Activated naive CD8-positive, alpha-beta T cell treated with anti-CD3 and anti-CD28 coated beads, Interleukin-2, amount 50 U/mL, for 24 hours (primary cell): ENCODE measurements at places on chromosomes 6 and 20.
A peak's percentile ranks its signal among the peaks of the same experiment; 100 is the strongest.

GRCh38 chr20:8438748-8439147 lies 306.7 kb downstream of the PLCB1 start:
- H3K4me1 ChIP-seq, result no peaks in the 10 kb centered on the region
- no peak overlapping the region for H3K4me3 ChIP-seq
- H3K27ac ChIP-seq, result no peak overlapping the region
- no peaks in the 10 kb centered on the region for H3K27me3 ChIP-seq
- no peak for DNase-seq

- H3K36me3 ChIP-seq, result no peaks in the 10 kb centered on the region
- no peak for DNase-seq
- H3K27me3 ChIP-seq, result no peaks in the 10 kb centered on the region
These were observed 18.0 kb upstream of the DEFB129 start for GRCh38 chr20:208942-209566.

DNA sequence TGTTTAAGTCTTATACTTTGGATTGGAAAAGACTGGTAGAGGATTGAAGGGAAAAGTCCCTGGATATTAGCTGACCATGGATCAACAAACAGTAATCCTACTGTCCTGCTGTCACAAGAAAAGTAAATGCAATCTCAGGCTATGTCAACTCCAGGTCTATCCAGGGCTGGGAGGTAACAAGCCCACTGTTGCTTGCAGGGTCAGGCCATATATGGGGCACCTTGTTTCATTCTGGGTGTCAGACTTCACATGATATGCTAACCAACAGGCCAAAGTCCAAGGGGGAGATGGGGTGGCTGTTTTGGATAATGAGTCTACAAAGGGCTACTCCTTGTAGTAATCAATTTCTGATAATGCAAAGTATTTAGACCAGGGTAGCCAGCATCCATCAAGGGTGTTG lies 30.7 kb downstream of the KCNK5 start:
- DNase-seq, result no peak
- no peak overlapping the region for H3K4me3 ChIP-seq
- H3K36me3 ChIP-seq, result peaks cover 36% of the 10 kb centered on the region
- no peak overlapping the region for H3K27ac ChIP-seq
- no peaks in the 10 kb centered on the region for H3K27me3 ChIP-seq
- peaks cover 15% of the 10 kb centered on the region for H3K4me1 ChIP-seq

DNA sequence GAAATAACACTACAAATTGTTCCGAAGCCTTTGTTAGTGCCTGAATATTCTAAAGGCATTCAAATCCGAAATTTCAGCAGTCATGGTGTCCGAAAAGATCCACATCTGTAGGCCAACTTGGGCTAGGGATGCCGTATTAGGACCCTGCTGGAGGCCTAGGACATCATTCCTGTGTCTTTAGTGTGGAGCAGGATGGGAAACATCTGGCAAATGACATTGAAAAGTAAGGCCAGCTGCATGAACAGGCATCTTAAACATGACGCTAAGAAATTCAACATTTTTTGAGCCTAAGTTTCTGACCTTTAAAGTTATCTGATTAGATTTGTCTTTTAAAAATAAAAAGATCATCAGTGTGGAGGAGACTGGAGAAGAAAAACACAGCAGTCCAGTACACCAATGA lies 91.3 kb downstream of the MYLK4 start:
- peaks cover 3% of the 10 kb centered on the region for H3K27me3 ChIP-seq
- peaks cover 12% of the 10 kb centered on the region for H3K4me1 ChIP-seq
- no peak for DNase-seq
- H3K4me3 ChIP-seq, result no peak overlapping the region
- no peak overlapping the region for H3K27ac ChIP-seq
- no peaks in the 10 kb centered on the region for H3K36me3 ChIP-seq

- DNase-seq, result no peak
- H3K27me3 ChIP-seq, result no peaks in the 10 kb centered on the region
- no peaks in the 10 kb centered on the region for H3K36me3 ChIP-seq
- H3K27ac ChIP-seq, result no peak overlapping the region
- no peaks in the 10 kb centered on the region for H3K4me1 ChIP-seq
- H3K4me3 ChIP-seq, result no peak overlapping the region
These were observed 594.2 kb upstream of the CHD6 start for GRCh38 chr20:42212391-42212790.

- H3K27ac ChIP-seq, result no peak overlapping the region
- H3K4me3 ChIP-seq, result no peak overlapping the region
- no peaks in the 10 kb centered on the region for H3K36me3 ChIP-seq
- H3K4me1 ChIP-seq, result no peaks in the 10 kb centered on the region
- H3K27me3 ChIP-seq, result peaks cover 2% of the 10 kb centered on the region
These were observed 22.2 kb downstream of the PTPRK start for GRCh38 chr6:128498234-128498633.

- no peak for DNase-seq
- peaks cover 46% of the 10 kb centered on the region for H3K4me1 ChIP-seq
- peaks cover 29% of the 10 kb centered on the region for H3K36me3 ChIP-seq
- H3K27ac ChIP-seq, result no peak overlapping the region
These were observed 26.2 kb downstream of the ATXN1 start for GRCh38 chr6:16735014-16735413.

GRCh38 chr6:91694016-91694654 lies 1107.3 kb upstream of the MAP3K7 start:
- H3K36me3 ChIP-seq, result no peaks in the 10 kb centered on the region
- H3K4me1 ChIP-seq, result no peaks in the 10 kb centered on the region
- DNase-seq, result no peak
- no peak overlapping the region for H3K27ac ChIP-seq
- no peak overlapping the region for H3K4me3 ChIP-seq

DNA sequence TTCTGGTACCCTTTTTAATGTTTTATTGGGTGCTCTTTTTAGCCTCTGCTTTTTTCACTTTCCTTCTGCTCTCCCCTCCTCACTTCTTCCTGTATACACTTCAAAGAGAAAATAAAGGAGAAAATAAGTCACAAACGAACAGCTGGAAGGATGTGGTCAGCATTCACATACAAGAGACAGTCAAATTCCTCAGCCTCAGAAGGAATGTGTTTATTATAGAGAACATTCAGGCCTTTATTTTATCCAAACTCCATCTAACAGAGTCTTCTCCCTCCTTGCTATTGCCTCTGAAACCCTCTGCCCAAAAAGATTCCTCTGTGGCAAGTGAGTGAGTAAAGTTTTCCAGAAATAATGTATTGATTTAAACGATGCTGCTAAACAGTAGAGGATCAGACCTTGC lies 490.4 kb downstream of the FRK start:
- H3K27me3 ChIP-seq, result no peaks in the 10 kb centered on the region
- DNase-seq, result no peak
- no peaks in the 10 kb centered on the region for H3K4me1 ChIP-seq
- H3K27ac ChIP-seq, result no peak overlapping the region
- H3K36me3 ChIP-seq, result no peaks in the 10 kb centered on the region

DNA sequence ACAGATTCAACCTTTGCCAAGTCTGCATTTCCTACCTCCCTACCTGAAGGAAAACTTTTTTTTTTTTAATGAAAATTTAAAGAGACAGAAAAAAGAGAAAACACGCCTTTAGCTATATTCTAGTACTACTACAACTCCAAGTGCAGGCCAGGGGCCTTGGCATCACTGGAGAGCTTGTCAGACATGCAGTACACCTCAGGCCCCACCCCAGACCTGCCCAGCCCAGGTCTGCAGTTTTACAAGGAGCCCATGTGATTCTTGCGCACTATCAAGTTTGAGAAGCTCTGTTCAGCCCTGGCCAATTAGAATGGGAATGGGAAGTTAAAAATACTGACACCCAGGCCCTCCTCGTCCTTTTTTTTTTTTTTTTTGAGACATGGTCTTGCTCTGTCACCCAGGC lies 85.0 kb downstream of the NFATC2 start:
- H3K27me3 ChIP-seq, result no peaks in the 10 kb centered on the region
- peaks cover 53% of the 10 kb centered on the region for H3K36me3 ChIP-seq
- H3K27ac ChIP-seq, result peak overlapping the region; percentile 76
- peaks cover 38% of the 10 kb centered on the region for H3K4me1 ChIP-seq
- H3K4me3 ChIP-seq, result no peak overlapping the region

DNA sequence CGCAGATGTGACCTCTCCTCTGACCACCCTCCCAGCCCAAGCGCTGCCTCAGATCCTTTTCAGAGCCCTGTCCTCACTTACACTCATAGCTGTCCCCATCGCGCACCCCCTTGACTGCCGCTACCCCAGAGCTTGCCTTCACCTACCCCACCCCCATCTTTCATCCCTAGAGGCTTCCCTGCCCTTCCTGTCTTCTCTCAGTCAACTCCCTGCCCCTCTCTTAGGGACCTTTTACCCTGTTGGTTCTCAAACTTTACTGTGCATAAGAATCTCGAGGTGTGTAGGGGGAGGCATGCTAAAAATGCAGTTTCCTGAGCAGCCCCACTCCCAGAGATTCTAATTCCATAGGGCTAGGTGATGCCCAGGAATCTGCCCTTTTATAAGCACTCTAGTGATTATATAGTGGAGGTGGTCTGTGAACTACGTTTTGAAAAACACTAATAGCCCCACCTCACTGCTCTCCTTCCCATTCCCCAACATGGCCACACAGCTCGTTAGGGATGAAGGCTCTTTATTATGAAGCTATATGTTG lies 725 bp downstream of the TM9SF4 start:
- peak overlapping the region; percentile 87 for H3K4me3 ChIP-seq
- no peaks in the 10 kb centered on the region for H3K27me3 ChIP-seq
- H3K27ac ChIP-seq, result peak overlapping the region; percentile 99
- peaks cover 40% of the 10 kb centered on the region for H3K4me1 ChIP-seq

DNA sequence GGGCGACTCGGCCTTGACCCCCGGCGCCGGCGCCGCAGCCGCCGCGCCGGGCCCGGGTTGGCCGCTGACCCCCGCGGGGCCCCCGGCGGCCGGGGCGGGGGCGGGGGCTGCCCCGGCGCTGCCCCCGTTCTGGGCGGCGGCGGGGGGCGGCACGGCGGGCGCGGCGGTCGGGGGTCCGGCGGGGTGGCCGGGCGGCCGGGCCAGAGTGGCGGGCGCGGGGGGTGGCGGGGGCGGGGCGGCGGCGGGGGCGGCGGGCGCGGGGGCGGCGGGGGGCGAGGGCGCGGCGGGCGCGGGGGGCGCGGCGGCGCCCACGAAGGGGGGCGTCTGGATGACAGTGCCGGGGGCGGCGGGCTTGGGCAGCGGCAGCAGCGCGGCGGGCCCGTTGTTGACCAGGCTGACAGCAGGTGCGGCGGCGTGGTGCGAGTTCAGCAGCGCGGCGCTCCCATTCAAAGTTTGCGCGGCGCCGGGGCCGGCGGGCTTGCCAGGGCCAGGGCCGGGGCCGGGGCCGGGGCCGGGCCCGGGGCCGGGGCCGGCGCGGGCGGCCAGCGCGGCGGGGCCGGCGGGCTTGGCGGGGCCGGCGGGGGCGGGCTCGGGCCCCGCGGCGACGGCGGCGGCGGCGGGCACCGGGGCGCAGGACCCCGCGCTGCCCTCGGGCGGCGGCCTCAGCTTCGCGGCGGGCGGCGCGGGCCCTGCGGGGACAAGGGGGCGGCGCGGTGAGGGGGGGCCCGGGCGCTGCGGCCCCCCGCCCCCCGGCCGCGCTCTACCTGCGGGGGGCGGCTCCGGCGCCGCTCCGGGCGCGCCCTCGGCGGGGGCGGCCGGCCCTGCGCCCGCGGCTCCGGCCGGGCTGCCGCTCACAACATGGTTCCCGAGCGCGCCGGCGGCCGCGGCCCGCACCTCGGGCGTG lies 659 bp downstream of the TAF4 start:
- H3K27ac ChIP-seq, result no peak overlapping the region
- H3K36me3 ChIP-seq, result peaks cover 4% of the 10 kb centered on the region
- peak; percentile 22 for DNase-seq
- peak overlapping the region; percentile 76 for H3K4me3 ChIP-seq

DNA sequence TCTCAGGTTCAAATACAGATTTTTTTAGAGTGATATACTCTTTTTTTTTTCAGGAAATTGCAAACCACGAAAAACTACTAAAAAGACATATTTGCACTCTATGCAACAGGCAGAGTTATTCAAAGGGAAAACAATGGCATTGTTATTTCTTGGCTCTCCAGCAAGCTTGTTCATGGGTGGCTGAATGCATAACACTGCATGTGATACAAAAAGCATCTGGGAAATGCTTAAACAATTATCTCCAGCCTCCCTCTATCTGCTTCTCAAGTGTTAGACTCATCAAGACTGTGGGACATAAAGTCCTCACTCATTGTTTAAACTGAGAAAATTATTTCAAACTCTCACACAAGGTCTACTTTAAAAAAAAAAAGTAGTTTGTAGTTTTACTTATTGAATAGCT lies 7.3 kb upstream of the COL12A1 start:
- no peak overlapping the region for H3K4me3 ChIP-seq
- DNase-seq, result no peak
- peaks cover 45% of the 10 kb centered on the region for H3K27me3 ChIP-seq

DNA sequence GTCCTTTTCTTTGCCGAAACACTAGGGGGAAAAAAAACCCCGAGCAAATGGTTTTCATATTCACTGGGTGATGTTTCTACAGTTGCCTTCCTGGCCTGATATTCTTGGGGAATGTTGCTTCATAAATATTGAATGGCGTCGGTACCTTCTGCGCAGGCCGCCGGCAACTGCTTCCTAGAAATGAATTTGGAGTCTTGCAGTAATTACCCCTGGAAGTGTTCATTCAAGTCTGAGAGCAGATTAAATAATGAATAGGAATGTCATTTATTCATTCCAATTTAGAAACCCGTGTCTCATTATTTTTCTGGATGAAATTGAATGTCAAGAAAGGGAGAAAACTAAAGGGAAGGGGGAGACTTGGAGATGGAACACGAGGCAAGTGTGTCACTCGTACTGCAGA lies 179.4 kb upstream of the KCNG1 start:
- H3K27ac ChIP-seq, result no peak overlapping the region
- H3K36me3 ChIP-seq, result no peaks in the 10 kb centered on the region
- no peak for DNase-seq
- peaks cover 36% of the 10 kb centered on the region for H3K27me3 ChIP-seq
- H3K4me1 ChIP-seq, result no peaks in the 10 kb centered on the region
- H3K4me3 ChIP-seq, result no peak overlapping the region

DNA sequence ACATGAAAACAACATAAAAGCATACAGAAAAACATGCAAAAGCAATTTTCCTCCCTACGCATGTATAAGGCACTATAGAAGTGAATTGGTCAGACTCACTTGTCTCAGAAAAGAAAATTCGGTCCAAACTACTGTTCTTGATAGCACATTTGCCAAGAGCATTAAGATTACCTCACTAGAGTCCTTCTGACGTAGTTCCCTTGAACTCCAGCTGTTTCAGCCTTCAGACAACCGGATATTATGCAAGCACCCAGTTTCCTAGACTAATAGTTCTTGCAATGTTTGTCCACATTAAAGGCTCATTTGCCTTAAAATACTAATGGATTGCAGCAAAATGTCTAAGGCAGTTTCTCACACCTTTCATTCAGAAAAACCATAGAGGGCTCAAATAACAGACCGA lies 2.5 kb upstream of the CASS4 start:
- H3K4me3 ChIP-seq, result no peak overlapping the region
- H3K27me3 ChIP-seq, result no peaks in the 10 kb centered on the region
- H3K4me1 ChIP-seq, result peaks cover 49% of the 10 kb centered on the region
- no peak overlapping the region for H3K27ac ChIP-seq
- DNase-seq, result no peak

DNA sequence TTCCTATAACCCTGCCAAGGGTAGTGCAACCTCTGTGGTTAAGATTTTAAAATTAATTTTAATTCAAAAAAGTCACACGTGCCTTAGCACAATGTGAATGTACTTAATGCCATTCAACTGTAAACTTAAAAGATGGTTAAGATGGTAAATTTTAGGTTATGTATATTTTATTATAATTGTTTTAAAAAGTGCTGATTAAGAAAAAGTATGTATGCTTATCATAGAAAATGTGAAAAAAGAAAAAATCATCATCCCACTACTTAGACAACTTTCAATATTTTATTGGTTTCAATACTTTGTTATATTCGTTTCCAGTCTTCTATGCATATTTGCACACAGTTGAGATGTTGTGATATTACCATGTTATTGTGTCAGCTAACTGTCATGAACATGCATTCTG lies 18.7 kb downstream of the ARFGEF2 start:
- no peak overlapping the region for H3K27ac ChIP-seq
- H3K4me3 ChIP-seq, result no peak overlapping the region
- peaks cover 20% of the 10 kb centered on the region for H3K4me1 ChIP-seq
- H3K27me3 ChIP-seq, result no peaks in the 10 kb centered on the region
- DNase-seq, result no peak
- H3K36me3 ChIP-seq, result peaks cover 15% of the 10 kb centered on the region
